ENCODE measurements at places on chromosomes 3 and 15.
A peak's percentile ranks its signal among the peaks of the same experiment; 100 is the strongest.

GRCh38 chr3:185583925-185584324 lies 2.2 kb upstream of the SENP2 start:
- DNase-seq: no peak

DNA sequence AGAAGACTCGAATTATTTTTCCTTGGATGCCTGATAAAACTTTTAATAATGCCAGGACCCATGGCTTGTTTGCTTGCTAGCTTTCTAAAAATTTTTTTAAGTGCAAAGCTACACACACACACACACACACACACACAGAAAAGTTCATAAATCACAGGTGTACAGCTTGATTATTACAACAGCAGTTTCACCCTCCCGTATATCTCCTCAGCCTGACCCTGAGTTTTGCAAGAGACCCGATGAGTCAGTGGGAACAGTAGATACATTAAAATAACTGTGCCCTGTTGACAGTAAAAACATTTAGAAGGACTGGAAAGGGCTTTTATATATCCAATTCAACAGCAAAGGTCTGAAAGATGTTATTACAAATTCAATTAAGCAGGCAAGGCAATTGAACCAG lies 46.7 kb downstream of the EMC4 start:
- no peak for DNase-seq

DNA sequence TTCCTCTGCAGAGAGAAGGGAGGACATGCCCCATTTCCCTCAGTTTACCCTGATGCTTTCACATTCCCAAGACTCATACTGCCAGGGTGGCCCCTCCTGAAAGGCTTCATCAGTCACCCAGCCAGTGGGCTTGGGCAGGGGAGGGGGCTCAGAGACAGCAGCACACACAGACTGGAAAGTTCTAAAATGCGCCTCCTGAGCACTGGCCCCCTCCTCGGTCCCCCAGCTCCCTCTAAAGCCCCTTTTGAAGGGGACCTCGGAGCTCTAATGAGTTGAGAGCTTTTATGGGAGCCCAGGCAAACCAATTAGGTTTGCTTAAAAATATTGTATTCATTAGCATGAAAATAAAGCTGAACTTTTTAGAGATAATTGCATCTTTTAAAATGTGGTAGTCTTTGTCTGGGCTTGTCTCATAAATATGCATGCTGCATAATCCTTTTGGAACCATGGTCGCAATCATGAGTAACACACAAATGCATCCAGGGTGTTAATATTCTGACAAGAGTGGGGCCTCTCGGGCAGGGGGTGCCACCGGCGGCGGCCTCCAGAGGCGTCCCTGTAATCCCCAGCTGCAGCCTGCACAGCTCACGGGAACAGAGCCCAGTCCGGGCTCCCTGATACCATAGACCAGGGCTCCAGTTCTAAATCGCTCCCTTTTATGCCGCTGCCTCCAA lies 78.5 kb downstream of the RPLP1 start:
- no peak for DNase-seq

- DNase-seq: no peak
Observed at GRCh38 chr3:30988769-30989168, 94.3 kb upstream of the GADL1 start.

DNA sequence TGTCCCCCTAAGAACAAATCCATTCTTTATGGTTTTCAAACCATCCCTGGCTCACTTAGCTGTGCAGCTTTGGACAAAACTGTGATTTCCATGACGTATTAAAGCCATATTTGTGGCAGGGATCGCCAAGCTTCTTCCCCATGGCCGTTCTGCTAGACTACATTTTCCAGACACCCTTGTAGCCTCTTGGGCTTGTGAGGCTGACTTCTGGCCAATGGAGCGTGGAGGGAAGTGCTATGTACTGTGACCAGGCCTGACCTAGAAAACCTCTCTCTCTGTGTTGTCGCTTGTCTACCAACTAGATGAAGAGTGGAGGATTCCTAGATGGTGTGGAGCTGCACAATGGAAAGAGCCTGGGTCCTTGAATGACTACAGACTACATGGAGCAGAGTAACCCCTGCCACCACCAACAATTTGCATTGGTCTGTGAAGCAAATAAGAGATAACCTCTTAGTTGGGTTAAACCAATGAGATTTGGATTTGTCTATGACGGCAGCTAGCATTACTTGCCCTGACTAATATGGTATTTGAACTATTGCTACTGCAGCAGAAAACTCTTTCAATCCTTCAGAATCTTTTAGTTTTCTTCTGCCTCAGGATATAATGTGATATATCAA lies 22.1 kb upstream of the MGLL start:
- DNase-seq: no peak

DNA sequence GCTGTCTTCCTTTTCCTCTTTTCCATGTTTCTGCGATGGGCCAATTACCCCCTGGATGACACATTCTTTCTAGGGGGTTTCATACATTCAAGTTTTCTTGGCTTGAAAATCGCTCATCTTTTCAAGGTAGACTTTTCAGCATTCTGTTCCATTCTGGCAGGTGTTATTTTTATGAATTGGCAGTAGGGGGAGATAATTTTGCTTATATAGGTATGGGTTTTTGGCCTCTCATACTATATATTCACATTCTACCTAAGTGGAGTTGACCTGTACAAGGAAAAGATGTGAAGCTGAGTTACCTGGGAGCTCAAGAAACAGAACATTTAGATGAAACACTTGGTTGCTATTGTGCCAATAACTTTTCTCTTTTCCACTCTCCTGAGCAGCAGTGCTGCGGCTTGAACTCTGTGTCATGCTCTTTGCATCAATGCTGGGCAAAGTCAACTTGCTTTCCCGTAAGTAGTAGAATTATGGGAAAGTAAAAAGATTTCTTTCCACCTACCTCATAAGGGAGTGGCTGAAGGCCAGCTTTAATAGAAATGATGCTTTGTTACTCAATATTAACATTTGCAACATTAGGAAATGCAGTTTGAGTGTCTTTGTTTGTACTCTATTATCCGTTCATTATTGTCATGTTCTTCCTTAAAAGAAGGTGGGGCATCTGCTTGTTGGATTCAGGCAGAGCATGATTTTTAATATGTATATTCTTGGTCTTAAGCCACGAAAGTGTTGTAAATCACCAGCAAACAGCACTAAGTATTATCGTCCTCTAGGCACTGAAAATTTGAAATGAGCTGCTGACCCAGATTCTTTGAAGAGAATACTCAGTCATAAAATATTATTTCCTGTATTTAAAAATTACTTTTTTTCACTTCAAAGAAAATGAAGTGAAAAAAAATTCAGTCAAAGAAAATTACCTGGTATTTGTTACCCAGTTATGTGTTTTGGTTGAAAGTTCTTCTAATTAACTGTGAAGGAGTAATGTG lies 27.7 kb upstream of the MFSD1 start:
- DNase-seq: no peak

DNA sequence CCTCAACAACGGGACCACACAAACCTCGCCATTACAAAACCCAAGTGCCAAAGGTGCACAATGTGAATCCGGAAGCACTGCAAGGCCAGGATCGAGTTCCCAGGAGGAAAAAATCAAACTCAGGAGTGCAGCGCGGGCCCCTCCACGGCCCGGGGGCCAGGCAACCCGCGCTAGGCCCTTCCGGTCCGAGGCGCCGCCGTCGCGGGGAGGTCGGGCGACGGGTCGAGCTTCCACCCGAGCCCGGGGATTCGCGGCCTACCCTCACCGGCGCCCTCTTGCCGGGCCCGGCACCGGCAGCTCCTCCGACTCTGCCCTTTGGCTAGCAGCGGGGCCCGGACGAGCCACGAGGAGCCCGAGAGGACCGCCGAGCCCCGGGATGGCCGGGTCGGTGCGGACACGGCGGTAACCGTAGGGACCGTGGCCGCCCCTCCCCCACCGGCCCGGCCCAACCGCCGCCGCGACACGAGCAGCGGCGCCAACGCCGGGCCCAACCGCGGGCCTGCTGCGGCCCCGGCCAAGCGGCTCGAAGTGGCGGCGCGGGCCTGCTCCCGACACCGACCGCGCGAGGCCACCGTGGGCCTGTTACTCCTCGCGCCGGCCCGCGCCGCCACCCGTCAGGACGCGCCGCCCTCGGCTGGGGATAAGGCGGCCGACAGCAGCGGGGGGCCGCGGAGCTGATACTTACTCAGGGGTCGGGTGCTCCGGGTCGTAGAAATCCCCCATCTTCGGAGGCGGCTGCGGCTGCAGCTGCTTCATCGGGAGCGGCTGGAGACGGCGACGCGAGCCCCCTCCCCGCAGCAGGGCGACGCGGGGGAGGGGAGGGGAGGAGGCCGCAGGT lies 525 bp downstream of the SETD2 start:
- peak; percentile 76 for DNase-seq

DNA sequence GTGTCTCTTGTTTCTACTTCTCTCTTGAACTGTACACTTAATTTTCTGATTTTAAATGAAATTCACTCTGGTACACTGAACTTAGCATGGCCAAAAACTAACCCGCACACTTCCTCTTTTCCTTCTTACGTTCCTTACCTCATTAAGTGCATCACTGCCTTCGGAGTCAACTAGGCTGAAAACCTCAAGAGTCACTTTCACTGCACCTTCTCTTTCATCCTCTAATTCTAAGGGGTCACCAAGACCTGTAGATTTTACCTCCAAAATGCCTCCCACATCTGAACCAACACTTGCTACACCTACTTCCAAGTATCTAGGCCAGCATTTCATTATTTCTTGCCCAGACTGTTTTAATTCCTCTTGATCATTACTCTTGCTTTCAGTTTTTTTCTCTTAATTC lies 6.6 kb downstream of the CBLB start:
- DNase-seq: no peak
